ENCODE measurements at places on chromosomes 16 and 17. TPM values are rescaled to one million over a fixed set of nuclear protein-coding genes. Genes with fewer than 3 reads are reported as not detected.

The NLK gene
- total RNA-seq, result 51.0 TPM

The RAB11FIP4 gene
- 0.31 TPM for total RNA-seq

The HS3ST4 gene
- not detected for total RNA-seq

The C16orf86 gene
- total RNA-seq, result 2.8 TPM

The CEP295NL gene
- 6.4 TPM for total RNA-seq

The SP6 gene
- 0.49 TPM for total RNA-seq

The HP gene
- not detected for total RNA-seq

The NOD2 gene
- 0.16 TPM for total RNA-seq

The TM4SF5 gene
- not detected for total RNA-seq

The BIRC5 gene
- total RNA-seq, result 36.3 TPM

The CACNA1H gene
- total RNA-seq, result 1.1 TPM

The DRG2 gene
- 26.6 TPM for total RNA-seq
